Body of pancreas (tissue), 4 donors: ENCODE measurements at places on chromosomes 3 and 15. TPM values are rescaled to one million over a fixed set of nuclear protein-coding genes. Genes with fewer than 3 reads are reported as not detected.
A peak's percentile ranks its signal among the peaks of the same experiment; 100 is the strongest.

Gene CCDC80
- 17.4 TPM for total RNA-seq

Gene CEMIP
- 1.6 TPM for total RNA-seq

Gene MED12L
- total RNA-seq: 0.33 TPM

Gene LIPC
- 2.3 TPM for total RNA-seq

- peak overlapping the region; percentile 84 for H3K27ac ChIP-seq
- H3K4me3 ChIP-seq: no peak overlapping the region
- no peaks in the 10 kb centered on the region for H3K27me3 ChIP-seq
- H3K36me3 ChIP-seq: no peaks in the 10 kb centered on the region
- peak; percentile 92 for DNase-seq
Measured at GRCh38 chr15:88615303-88616107, 5.6 kb upstream of the AEN start.

DNA sequence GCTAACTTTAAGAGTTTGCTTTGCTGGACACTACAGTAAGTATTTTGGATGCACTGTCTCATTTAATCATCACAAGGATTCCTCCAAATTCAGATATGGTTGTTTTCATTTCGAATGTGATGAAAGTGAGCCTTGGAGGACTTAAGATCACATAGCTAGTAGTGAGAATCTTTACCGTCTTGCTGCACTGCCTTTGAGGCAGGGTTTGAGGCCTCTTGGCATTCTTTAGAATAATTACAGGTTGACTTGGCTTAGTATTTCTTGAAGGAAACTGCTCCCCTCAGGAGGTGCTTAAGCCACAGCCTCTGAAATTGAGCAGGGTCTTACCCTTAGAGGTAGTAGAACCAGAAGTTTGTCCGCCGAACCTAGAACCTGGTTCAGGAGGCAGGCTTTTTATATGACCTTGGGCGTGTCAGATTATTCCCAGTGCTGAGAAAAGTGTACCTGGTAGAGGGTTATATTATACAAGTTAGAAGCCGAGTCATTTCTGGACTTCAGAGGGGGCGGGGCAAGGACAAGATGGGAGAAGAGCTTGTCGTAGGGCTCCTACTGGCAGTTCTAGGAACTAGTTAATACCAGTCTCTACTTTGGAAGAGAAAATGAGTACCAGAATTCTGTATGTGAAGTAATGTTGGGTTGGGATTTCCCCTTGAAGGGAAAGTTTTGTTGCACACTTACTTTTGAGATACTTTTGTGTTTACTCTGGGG lies 1.1 kb downstream of the TFG start:
- H3K4me1 ChIP-seq: peaks cover 33% of the 10 kb centered on the region
- H3K27me3 ChIP-seq: no peaks in the 10 kb centered on the region
- H3K36me3 ChIP-seq: no peaks in the 10 kb centered on the region
- peak overlapping the region; percentile 58 for H3K4me3 ChIP-seq
- peak overlapping the region; percentile 98 for H3K27ac ChIP-seq

DNA sequence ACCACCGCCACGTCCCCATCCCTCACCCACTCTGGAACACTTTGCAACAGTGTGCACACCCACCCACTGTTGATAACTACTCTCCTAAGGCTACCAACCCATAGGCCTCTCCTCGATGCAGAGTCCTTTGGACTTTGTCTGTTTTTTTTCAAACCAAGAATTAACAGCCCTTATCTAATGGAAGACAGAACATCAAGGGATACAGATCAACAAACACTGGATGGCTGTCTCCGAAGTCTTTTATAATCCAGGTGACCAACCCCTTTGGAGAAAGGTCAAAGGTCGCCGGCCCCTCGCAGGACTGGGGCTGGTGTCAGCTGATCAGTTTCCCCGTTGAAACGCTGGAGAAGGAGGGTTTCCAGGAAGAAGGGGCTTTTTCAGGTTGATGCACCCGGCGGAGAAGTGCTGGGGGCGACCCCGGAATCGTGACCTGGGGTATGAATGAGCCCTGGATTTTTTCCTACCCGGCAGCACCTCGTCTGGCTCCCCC lies 532 bp downstream of the B4GALT4 start:
- peak overlapping the region; percentile 53 for H3K4me3 ChIP-seq
- H3K4me1 ChIP-seq: peaks cover 20% of the 10 kb centered on the region
- H3K36me3 ChIP-seq: peaks cover 5% of the 10 kb centered on the region
- H3K27me3 ChIP-seq: no peaks in the 10 kb centered on the region
- H3K27ac ChIP-seq: peak overlapping the region; percentile 99

DNA sequence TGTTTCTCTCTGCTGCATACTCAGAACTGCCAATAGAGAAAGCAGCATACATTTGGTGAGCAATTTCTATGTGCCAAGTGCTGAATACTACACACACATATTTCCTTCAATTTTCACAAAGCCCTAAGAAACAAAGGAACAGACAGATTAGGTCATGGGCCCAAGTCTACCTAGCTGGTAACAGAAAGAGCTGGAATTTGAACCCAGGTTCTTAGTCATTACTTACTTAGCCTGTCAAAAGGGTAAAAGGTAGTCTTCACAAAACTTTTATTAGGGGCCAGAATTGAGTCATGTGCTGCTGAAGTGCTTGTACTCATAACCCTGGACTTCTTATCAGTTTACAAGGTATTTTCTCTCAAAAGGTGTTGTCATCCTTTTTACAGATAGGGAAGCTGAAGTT lies 10.4 kb upstream of the ABHD17C start:
- no peak for DNase-seq
- H3K4me1 ChIP-seq: no peaks in the 10 kb centered on the region
- H3K27me3 ChIP-seq: no peaks in the 10 kb centered on the region
- no peak overlapping the region for H3K4me3 ChIP-seq

DNA sequence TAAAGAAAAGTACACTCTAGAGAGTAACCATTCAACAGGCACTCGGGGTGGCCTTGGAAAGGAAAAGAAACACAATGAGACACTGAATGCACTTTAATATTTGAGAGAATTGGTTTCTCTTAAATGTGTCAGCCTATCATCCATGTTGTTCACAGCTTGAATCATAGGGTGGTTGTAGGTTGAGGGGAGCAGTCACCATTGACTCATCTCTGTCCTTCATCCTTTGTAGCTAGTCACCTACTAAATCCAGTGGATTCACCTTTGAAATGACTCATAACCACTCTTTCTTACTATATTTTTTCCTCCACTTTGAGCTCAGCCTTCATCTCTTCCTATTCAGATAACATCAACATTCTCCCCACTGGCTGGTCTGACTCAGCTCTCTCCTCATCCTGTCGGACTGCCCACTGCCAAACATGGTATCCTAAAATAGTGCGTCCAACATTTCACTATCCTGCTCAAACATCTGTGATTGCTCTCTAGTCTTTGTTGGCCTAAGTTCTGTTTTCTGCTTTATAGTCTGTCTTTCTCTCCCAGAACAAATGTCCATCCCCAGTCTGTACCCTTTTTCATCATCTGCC lies 182.7 kb upstream of the GADL1 start:
- H3K4me1 ChIP-seq: no peaks in the 10 kb centered on the region
- H3K36me3 ChIP-seq: no peaks in the 10 kb centered on the region
- DNase-seq: no peak
- no peak overlapping the region for H3K27ac ChIP-seq
- H3K27me3 ChIP-seq: no peaks in the 10 kb centered on the region

DNA sequence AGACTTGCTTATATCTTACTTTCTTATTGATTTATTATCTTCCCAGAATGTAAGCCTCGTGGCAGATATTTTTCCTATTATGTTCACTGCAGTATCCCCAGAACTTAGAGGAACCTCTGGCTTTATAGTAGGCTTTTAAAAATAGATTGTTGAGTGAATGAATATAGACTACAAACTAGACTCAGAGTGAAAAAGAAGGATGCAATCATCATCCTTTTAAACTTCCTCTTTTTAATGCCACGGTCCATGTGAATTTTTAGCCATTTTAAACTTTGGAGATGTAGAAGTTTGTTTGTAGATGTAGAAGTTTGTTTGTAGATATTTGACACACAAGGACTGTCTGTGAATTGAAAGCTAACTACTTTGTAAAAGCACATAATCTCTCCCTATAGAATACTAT lies 7.2 kb upstream of the P2RY12 start:
- no peaks in the 10 kb centered on the region for H3K36me3 ChIP-seq
- no peak for DNase-seq
- H3K4me1 ChIP-seq: no peaks in the 10 kb centered on the region
- no peak overlapping the region for H3K27ac ChIP-seq
- no peaks in the 10 kb centered on the region for H3K27me3 ChIP-seq
- no peak overlapping the region for H3K4me3 ChIP-seq

- H3K4me3 ChIP-seq: no peak overlapping the region
- DNase-seq: no peak
- H3K27ac ChIP-seq: no peak overlapping the region
- H3K4me1 ChIP-seq: peaks cover 4% of the 10 kb centered on the region
Measured at GRCh38 chr3:14793126-14793857, 25.5 kb upstream of the FGD5 start.

DNA sequence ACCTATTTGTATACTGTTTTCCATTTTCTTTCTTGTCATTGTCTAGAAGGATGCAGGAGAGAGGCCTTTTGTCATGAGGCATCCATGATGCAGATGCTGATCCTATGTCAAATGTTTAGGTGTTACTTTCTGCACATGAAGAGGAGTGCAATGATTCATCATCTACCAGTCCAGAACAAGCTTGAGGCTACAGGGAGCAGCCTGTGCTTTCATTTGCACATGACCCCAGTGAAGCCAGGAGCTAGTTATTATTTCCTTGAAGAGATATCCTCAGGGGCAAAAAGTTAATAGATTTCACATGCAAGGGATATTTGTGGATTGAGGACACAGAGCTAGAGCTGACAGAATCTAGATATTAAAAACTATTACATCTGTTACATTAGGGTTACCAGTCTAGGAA lies 204.4 kb upstream of the TGFBR2 start:
- H3K36me3 ChIP-seq: no peaks in the 10 kb centered on the region
- no peaks in the 10 kb centered on the region for H3K27me3 ChIP-seq
- H3K4me3 ChIP-seq: no peak overlapping the region
- DNase-seq: no peak

GRCh38 chr3:196554205-196554604 lies 14.1 kb downstream of the WDR53 start:
- no peaks in the 10 kb centered on the region for H3K4me1 ChIP-seq
- no peaks in the 10 kb centered on the region for H3K36me3 ChIP-seq
- H3K4me3 ChIP-seq: no peak overlapping the region
